ENCODE measurements at places on chromosomes 4 and X. TPM values are rescaled to one million over a fixed set of nuclear protein-coding genes. Genes with fewer than 3 reads are reported as not detected.

Gene AADAT
- 27.1 TPM for total RNA-seq

GRCh38 chr4:86414686-86415085 lies 54.8 kb upstream of the MAPK10 start:
- H3K4me3 ChIP-seq = no peak overlapping the region
- H3K4me1 ChIP-seq = no peaks in the 10 kb centered on the region
- H3K27me3 ChIP-seq = no peaks in the 10 kb centered on the region
- no peaks in the 10 kb centered on the region for H3K36me3 ChIP-seq
- no peak for DNase-seq

GRCh38 chr4:184848510-184848909 lies 22.7 kb upstream of the ACSL1 start:
- no peak for DNase-seq
- H3K27ac ChIP-seq = no peak overlapping the region
- H3K27me3 ChIP-seq = peaks cover 8% of the 10 kb centered on the region
- no peaks in the 10 kb centered on the region for H3K4me1 ChIP-seq
- H3K36me3 ChIP-seq = no peaks in the 10 kb centered on the region

DNA sequence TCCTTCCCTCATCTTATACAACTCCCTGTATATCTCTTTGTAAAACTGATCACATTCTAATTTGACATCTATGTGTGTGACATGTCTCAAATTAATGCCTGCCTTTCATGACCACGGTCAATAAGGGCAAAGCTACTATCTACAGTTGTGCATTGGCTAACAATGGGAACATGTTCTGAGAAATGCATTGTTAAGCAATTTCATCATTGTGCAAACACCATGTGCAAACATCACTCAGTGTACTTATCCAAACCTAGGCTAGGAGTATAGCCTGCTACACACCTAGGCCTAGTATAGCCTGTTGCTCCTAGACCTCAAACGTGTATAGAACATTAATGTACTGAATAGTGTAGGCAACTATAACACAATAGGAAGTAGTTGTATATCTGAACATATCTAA lies 95.0 kb downstream of the BANK1 start:
- no peak overlapping the region for H3K4me3 ChIP-seq
- H3K27ac ChIP-seq = no peak overlapping the region
- no peaks in the 10 kb centered on the region for H3K4me1 ChIP-seq
- H3K27me3 ChIP-seq = no peaks in the 10 kb centered on the region
- DNase-seq = no peak

DNA sequence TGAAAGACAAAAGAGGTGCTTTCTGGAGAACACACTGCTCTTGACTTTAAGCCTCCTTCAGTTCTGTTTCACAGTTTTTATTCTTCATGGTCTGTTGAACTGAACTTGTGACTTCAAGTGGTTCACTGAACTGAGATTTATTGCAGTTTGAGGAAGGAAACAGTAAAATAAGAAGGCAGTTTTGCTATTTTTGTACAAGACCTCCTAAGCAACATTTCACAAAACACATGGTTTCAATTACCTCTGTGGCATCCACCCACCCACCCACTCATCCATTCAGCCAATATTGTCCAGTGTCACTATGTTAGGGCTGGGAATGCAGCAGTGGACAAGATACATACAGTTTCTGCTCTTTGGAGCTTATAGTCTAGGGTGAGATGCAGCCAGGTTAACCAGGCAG lies 131.3 kb downstream of the IL1RAPL2 start:
- no peaks in the 10 kb centered on the region for H3K27me3 ChIP-seq
- no peak for DNase-seq
- H3K36me3 ChIP-seq = no peaks in the 10 kb centered on the region
- H3K4me3 ChIP-seq = no peak overlapping the region
- H3K4me1 ChIP-seq = no peaks in the 10 kb centered on the region

DNA sequence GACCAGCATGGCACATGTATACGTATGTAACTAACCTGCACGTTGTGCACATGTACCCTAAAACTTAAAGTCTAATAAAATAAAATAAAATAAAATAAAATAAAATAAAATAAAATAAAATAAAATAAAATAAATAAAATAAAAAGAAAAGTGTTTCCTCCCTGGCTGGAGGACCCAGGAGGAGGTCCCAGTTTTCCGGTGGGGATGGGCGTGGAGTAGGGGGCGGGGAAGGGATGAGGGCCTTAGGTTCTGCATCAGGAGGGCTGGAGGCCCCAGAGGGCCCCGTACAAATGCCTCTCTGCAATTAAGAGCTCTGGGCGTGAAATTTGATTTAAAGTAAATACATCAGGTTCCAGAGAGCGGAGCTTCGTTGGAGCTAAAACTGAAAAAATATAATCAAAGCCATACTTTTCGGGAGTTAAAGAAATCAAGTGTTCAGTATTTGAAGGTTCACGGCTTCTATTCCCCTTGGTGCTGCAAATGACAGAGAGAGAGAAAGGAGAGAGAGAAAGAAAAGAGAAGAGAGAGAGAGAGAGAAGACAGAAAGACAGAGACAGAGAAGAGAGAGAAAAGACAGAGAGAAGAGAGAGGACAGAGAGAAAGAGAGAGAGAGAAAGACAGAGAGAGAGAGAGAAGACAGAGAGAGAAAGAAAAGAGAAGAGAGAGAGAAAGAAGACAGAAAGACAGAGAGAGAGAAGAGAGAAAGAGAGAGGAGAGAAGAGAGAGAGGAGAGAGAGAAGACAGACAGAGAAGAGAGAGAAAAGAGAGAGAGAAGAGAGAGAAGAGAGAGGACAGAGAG lies 8.7 kb upstream of the SHOX start:
- no peaks in the 10 kb centered on the region for H3K36me3 ChIP-seq
- peaks cover 88% of the 10 kb centered on the region for H3K27me3 ChIP-seq
- no peak overlapping the region for H3K4me3 ChIP-seq
- H3K4me1 ChIP-seq = peaks cover 6% of the 10 kb centered on the region

GRCh38 chrX:71302461-71303213 lies 1.1 kb downstream of the ITGB1BP2 start:
- H3K27me3 ChIP-seq = no peaks in the 10 kb centered on the region
- peaks cover 4% of the 10 kb centered on the region for H3K4me1 ChIP-seq

Gene MYOZ2
- not detected for total RNA-seq

Gene SHROOM3
- 32.1 TPM for total RNA-seq

DNA sequence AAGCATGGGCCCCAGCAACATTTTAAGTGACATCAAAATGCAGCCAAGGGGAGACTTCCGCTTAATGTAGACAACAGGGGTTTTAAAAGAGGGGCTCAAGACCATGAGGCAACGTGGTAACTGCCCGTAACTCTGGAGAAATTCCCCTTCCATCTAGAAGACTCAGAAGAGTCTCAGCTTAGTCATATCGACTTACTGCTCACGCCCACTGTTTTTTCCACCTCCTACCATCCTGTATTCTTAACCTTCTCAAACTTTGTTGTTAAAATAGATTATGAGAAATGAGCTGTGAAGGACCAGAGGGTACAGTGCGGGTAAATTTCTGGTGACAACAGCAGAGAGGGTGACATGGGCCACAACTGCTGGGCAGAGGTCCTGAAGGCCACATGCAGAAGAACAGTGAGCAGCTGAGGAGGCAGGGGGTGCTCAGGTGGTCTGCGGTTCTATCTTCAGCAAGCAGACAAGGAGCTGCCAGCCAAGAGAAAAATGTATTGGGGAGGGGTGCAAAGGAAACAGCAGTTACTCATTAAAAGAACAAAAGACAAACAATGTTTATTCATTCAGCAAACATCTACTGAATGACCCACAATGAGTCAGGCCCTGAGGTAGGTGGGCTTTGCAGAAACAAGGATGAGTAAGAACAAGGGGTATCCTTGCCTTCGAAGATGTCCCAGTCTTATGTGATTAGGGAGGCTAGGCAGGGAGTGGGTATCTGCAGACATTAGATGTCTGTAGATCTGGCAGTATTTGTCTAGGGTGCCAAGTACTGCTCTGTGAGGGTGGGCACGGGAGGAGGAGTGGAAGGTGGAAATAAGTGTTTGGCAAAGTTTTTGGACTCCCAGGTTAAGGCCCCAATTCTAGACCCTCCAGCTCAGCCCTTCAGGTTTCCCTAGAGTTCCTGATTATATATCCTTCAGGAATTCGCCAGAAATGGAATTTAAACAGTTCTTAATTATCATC lies 175.3 kb downstream of the TSPAN5 start:
- H3K4me1 ChIP-seq = peaks cover 4% of the 10 kb centered on the region
- H3K4me3 ChIP-seq = no peak overlapping the region
- no peak overlapping the region for H3K27ac ChIP-seq
- H3K27me3 ChIP-seq = no peaks in the 10 kb centered on the region

- peaks cover 8% of the 10 kb centered on the region for H3K4me1 ChIP-seq
- no peak overlapping the region for H3K4me3 ChIP-seq
- no peak overlapping the region for H3K27ac ChIP-seq
- DNase-seq = no peak
- H3K27me3 ChIP-seq = peaks cover 11% of the 10 kb centered on the region
These were observed 1601.7 kb upstream of the TENM3 start for GRCh38 chr4:180641495-180641894.

Gene NMU
- 19.4 TPM for total RNA-seq

- H3K4me3 ChIP-seq = no peak overlapping the region
- H3K27ac ChIP-seq = no peak overlapping the region
- peaks cover 4% of the 10 kb centered on the region for H3K36me3 ChIP-seq
These were observed 4.3 kb upstream of the TLR6 start for GRCh38 chr4:38860788-38861424.

Gene TEC
- 1.8 TPM for total RNA-seq

Gene GCNA
- total RNA-seq = 0.79 TPM

Gene NAP1L5
- 5.2 TPM for total RNA-seq

GRCh38 chrX:103831803-103832544 lies at the start of gene RAB9B:
RAB9B (minus strand) TSS chrX:103832257; CDS start chrX:103825784, 6,473 bp downstream.
- H3K4me3 ChIP-seq = peak within 1 kb of the TSS; percentile 87
- peak within 1 kb of the TSS; percentile 29 for H3K27ac ChIP-seq

DNA sequence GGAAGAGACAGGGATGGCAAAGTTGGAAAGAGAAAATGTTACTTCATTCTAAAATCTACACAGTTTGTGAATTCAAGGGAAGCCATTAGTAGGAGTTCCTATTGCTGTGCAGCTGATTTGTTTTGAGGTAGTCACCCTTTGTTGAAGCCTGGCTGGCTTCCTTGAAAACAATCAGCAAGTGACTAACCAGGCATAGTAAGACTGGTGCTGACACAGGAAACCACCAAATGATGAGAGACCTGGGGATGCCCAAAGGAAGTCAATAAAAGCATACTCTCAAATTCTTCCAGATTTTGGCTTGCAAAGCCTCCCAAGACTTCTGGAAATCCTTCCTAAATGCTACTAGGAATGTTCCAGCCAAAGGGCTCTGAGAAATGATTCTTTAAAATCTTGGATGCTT lies 23.9 kb upstream of the PRDM8 start:
- H3K36me3 ChIP-seq = no peaks in the 10 kb centered on the region
- H3K27me3 ChIP-seq = peaks cover 19% of the 10 kb centered on the region
- no peaks in the 10 kb centered on the region for H3K4me1 ChIP-seq
- H3K4me3 ChIP-seq = no peak overlapping the region

Gene CFAP47
- 3.0 TPM for total RNA-seq

Gene CAPN6
- total RNA-seq = 7.8 TPM

Gene NLGN3
- 17.9 TPM for total RNA-seq

Gene CXCL1
- 3.8 TPM for total RNA-seq

GRCh38 chr4:181982856-181983255 lies 260.3 kb upstream of the TENM3 start:
- H3K4me3 ChIP-seq = no peak overlapping the region
- H3K4me1 ChIP-seq = peaks cover 26% of the 10 kb centered on the region
- H3K27ac ChIP-seq = no peak overlapping the region

Gene NOX1
- total RNA-seq = 0.70 TPM

- no peak overlapping the region for H3K27ac ChIP-seq
- no peak overlapping the region for H3K4me3 ChIP-seq
- no peaks in the 10 kb centered on the region for H3K4me1 ChIP-seq
- H3K27me3 ChIP-seq = no peaks in the 10 kb centered on the region
These were observed 568.2 kb upstream of the AMOT start for GRCh38 chrX:113408843-113409242.

Gene NSG1
- 71.9 TPM for total RNA-seq

Gene XKRX
- 1.7 TPM for total RNA-seq

- no peaks in the 10 kb centered on the region for H3K27me3 ChIP-seq
- no peak overlapping the region for H3K4me3 ChIP-seq
These were observed 135.1 kb downstream of the SCLT1 start for GRCh38 chr4:128958194-128958593.

- no peaks in the 10 kb centered on the region for H3K4me1 ChIP-seq
- no peaks in the 10 kb centered on the region for H3K27me3 ChIP-seq
- H3K36me3 ChIP-seq = no peaks in the 10 kb centered on the region
- DNase-seq = no peak
These were observed 163.0 kb downstream of the FRMPD4 start for GRCh38 chrX:12301288-12301687.

Gene PCYT1B
- 5.7 TPM for total RNA-seq

DNA sequence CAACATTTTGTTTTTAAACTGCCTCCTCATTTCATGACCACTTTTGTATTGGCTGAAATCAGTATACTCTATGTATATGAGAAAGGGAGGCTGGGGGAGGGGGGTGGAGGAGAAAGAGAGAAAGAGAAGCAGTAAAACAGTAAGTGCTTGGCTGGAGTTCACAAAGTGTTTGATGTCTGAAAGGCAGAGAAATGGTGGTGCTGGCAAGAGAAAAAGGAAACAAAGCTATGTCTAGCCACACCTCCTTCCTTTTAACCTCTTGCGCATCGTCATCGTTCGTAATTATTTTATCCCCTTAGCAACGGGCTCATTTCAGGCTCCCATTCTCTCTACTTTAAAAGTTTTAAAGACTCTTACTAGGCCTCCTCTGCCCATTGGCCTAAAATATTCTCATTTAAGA lies 25.6 kb downstream of the RPA4 start:
- H3K36me3 ChIP-seq = no peaks in the 10 kb centered on the region
- no peak overlapping the region for H3K27ac ChIP-seq
- H3K4me1 ChIP-seq = no peaks in the 10 kb centered on the region
- H3K4me3 ChIP-seq = no peak overlapping the region
- no peak for DNase-seq
- H3K27me3 ChIP-seq = no peaks in the 10 kb centered on the region

GRCh38 chr4:125511715-125512114 lies 197.0 kb downstream of the FAT4 start:
- H3K4me1 ChIP-seq = peaks cover 5% of the 10 kb centered on the region
- no peak for DNase-seq
- H3K27ac ChIP-seq = no peak overlapping the region

Gene TCEAL7
- total RNA-seq = 6.2 TPM

Gene SLC6A14
- 1.1 TPM for total RNA-seq

GRCh38 chr4:42906891-42907759 lies 14.6 kb downstream of the GRXCR1 start:
- DNase-seq = no peak
- no peaks in the 10 kb centered on the region for H3K36me3 ChIP-seq
- no peak overlapping the region for H3K4me3 ChIP-seq
- H3K27ac ChIP-seq = peak overlapping the region; percentile 61
- H3K27me3 ChIP-seq = peaks cover 8% of the 10 kb centered on the region

Gene WWC2
- total RNA-seq = 23.9 TPM

Measured in type B pancreatic cell (in vitro differentiated cells).